AG04449 (cell line): ENCODE measurements at places on chromosomes 13 and 19.
A peak's percentile ranks its signal among the peaks of the same experiment; 100 is the strongest.

DNA sequence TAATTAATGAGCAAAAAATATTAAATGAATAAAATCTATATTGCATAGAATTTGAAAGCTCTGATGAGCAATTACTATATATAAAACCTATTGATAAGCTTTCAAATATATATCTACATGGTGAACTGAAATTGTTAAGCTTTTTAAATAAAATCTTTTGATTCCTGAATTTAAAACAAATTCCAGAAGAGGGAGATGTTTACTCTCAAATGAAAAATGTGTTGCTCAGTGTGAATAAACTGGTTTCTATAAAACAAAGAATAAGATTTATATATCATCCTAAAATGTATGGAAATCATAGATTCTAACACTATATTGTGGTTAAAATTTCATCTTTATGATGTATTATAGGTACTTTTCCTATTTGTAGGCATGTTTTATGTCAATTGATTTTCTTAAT, 171.5 kb upstream of the SLITRK6 start:
- DNase-seq: no peak

DNA sequence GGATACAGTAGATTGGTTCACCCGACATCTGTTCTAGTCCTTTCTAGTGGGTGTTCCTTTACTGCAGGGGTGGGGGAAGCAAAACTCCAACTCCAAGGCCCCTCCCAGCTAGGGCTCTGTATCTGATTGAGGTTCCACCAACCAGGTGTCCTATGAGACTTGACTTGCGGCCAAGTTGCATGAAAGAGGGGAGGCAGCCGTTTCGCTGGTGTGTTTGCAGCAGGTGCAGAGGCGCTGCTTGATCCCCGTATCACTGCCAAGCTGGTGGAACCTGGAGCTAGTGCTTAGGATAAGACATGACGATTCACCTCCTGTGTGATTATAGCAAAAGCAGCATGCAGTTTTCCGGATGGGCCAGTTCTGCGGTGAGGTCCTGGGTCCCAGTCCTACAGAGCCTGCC, 338.2 kb downstream of the UQCRFS1 start:
- DNase-seq: no peak

GRCh38 chr13:27201661-27202060, 30.1 kb upstream of the USP12 start:
- no peak for DNase-seq

DNA sequence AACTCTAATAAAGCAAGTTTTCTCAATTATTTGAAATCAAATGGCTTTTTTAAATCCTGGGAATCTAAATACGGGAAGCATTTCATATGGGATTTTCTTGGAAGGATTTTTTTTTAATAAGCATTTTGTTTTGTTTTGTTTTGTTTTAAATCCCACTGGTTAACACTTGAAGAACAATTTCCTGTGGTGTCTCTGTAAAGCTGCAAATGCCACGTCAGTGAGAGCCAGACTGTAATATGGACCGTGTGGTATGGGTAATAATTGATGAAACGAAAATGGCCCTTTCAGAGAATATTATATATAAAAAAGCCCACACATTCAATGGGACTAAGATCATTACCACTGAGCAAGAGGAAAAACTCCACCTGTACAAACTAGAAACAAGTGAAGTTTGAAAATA, 33.9 kb upstream of the MIR17HG start:
- DNase-seq: no peak

GRCh38 chr13:39389013-39389412, 214.0 kb downstream of the LHFPL6 start:
- DNase-seq: no peak

DNA sequence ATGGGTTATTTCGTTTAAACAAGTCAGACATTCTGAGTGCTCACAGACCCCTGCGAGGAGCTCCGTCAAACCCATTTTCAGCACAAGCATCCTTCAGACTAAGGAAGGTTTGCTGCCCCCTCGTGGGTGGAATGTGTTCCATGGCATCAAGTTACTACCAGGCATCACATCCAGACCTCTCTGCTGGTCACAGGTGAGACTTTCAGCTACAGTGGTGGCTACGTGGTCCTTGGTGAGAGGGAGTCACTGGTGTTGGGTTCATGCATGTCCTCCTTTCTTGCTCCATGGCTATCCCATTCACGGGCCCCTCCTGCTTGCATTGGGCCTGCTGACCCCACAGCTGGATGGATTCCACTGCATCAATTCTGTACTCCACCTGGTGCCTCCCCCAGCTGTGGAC, 9.1 kb upstream of the LILRB5 start:
- DNase-seq: no peak

- no peak for DNase-seq
These were observed 20.3 kb downstream of the GPX4 start for GRCh38 chr19:1123885-1124677.

- DNase-seq: no peak
These were observed 2.5 kb downstream of the FOXA3 start for GRCh38 chr19:45866400-45867176.

DNA sequence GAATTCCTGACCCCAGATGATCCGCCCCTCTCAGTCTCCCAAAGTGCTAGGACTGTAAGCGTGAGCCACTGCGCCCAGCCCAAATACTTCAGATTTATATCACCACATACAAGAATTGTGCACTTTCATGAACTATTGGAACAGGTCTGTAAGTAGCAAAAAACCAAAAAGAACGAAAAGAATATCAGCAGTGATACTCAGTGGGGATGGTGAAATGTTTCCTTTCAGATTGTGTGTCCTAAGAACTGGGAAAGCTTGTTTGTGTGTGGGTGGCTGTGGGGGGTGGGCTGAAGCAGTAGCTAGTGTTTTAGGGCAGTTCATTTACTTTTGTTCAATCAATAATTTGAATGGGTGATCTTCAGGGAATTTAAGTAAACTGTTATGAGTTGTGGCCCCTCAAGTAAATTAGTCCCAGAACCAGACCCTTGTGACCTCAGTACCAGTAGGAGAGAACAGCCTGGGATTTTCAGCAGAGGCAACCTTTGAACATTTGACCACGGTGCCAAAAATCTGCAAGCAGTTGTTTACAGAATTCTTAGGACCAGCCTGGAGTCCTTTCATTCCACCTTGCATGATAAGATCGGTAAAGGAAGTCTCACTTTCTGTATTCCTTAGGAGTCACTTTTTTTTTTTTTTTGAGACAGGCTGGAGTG, 106.6 kb downstream of the LRCH1 start:
- no peak for DNase-seq

DNA sequence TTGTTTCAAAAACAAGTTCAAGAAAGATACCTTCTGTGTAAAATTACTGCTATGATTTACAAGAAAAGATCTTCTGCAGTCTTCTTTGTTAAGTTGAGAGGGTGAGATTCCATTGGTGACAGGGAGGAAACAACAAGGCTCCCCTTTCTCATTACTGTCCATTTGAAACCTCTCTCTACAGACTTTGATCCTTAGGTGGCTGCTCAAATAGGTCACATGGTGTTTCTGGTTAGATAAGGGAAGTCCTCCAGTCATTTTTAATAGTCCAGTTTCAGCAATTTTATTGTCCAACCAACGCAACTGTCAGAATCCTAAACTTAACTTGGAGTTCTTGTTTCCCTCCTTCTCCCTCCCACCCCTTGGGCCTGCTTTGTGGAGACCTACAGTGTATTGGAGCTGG, 390.4 kb downstream of the EFNB2 start:
- DNase-seq: no peak

DNA sequence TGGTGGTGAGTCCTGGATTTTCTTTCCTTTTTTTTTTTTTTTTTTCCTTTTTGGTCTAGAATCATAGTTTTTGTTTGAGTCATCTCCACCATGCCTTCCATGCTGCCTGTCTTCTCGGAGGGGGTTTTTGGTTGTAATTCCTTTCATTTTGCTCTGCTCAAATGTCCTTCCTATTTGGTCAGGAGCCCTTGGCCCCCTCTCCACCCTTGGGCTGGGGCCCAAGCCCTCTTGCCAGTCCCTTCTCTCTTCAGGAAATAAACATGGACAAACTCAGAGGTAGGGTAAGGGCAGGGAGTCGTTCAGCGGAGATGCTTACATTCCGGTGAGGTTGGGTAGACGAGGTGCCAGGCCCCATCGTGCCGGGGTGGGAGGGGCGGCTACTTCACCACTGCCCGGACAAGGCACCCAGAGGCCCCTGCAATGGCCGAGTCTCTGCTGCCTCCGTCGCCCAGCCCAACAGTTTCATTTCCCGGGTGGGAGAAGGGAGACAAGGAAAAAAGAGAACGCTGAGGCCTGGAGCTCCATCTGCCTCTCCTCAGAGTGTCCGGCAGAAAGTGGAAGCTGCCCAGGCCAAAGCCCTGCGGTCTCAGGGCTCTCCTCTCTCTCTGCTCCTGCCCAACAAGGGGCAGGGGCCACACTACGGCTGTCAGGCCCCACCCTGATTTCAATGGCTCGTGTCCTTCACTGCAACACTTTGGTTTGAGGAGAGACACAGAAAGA, 12.7 kb downstream of the ZNF574 start:
- peak; percentile 28 for DNase-seq

GRCh38 chr19:29400917-29401711, 124.7 kb upstream of the VSTM2B start:
- DNase-seq: no peak

GRCh38 chr13:104288496-104288895, 1222.3 kb upstream of the SLC10A2 start:
- no peak for DNase-seq

DNA sequence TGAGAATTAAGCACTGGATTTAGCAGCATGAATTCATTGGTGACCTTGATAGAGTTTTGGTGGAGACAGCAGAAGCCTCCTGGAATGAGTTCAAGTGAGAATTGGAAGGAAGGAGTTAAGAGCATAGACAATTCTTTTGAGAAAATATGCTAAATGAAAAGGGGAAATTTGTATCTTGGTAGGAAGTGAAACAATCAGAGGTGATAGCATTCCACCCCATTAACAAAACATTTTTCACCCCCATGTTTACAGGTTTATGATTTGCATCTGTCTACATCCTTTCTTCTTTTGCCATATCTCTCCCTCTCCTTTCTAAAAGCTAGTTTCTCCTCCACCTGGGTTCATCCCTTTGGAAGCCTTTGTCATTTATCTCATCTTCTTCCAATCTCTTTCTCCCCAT, 27.5 kb downstream of the LNX2 start:
- no peak for DNase-seq

DNA sequence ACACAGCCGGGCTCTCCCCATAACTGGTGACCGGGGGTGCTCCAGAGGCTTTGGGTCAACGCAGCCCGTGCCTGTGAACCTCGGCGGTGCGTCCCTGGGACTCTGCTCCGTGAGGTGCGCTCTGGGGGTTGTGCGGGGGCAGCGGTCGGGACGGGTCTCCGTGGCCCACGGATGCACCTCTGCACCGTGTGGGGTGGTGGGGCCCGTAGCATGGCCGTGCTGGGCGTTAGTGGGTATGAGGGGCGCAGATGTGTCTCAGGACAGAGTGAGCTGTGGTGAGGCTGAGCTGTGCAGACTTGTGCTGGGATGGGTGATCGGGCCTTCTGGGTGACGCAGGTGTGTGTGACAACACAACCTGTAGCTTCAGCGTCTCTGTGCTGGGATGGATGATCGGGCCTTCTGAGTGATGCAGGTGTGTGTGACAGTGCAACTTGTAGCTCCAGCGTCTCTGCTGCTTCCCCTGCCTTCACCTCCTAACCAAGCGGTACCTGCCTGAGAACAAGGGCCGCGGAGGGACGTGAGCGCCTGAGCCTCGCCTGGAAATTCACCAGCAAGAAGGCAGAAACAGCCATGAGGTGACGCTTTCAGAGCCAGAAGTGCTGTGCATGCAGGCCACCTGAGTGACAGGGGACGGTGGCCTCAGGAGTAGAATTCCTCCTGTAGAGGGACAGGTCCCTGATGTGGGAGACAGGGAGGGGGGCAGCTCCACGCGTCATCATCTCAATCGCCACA, 599 bp downstream of the ZNF331 start:
- no peak for DNase-seq

DNA sequence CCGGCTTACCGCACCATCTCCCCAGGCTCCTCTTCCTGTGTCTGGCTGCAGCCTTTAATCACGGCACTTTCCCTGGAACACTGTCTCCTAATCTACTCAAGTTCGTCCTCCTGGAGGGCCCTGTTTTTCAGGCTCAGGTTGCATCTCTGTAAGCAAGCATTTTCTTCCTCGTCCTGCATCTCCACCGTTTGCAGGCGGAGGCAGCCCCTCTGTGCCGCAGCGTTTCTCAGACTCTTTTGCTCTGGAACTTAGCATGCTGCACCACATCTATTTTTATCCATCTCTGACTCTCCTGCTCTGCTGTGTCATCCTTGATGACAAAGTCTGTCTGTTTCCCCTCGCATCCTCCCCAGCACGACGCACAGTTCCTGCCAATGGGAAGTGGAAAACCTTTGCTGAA, 117.5 kb downstream of the ATP8A2 start:
- no peak for DNase-seq

GRCh38 chr13:40013554-40013953, 358.1 kb downstream of the COG6 start:
- DNase-seq: no peak

GRCh38 chr19:18339723-18340122, 675 bp upstream of the PGPEP1 start:
- DNase-seq: no peak

DNA sequence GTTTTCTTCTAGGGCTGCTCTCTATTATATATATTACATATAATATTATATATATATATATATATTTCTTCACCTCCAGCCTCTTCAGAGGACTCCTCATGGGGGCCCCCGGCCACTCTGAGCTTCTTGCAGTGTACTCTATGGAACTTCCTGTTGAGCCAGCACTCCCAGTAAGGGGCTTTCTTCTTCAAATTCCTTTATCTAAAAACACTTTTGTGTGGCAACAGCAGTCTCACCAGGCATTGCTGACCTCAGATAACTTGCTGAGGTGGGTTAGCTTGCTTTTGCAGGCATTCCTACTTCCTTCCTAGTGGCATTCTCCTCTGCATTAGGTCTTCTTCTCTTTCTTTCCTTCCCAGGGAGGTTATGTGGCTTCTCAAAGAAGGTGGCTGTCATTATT, 381.5 kb downstream of the MYO16 start:
- no peak for DNase-seq

GRCh38 chr13:23580684-23581060, 10.5 kb downstream of the TNFRSF19 start:
- no peak for DNase-seq

GRCh38 chr19:53432088-53432661, 391 bp downstream of the ZNF761 start:
- DNase-seq: no peak

- no peak for DNase-seq
These were observed 6.4 kb upstream of the SPATA13 start for GRCh38 chr13:24153979-24154701.

DNA sequence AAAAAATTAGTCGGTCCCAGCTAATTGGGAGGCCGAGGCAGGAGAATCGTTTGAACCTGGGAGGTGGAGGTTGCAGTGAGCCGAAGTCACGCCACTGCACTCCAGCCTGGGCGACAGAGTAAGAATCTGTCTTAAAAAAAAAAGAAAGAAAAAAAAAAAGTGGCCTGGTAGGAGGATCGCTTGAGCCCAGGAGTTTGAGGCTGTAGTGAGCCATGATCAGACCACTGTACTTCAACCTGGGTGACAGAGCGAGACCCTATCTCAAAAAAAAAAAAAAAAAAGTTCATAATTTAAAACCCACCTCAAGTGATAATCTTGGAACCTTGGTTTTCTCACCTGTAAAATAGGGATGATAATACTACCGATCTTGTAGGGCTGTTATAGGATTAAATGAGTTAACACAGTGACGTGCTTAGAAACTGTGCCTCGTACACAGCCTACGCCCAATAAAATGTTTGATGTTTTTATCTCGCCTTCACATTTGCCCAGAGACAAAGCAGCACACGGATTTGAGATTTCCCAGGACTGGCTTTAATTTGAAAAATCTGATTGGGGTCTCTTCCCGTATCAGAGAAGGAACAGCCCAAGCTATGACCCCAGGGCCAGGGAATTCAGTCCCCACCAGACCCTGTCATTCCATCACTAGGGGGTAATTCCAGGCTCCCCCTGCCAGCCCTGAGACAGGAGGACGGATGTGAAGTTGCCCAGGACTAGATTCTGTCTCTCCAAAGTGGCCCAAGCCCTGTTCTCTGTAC, 3.6 kb downstream of the SERTAD1 start:
- DNase-seq: no peak
